Omental fat pad (tissue), 4 donors: ENCODE measurements at places on chromosomes 7 and 10. TPM values are rescaled to one million over a fixed set of nuclear protein-coding genes. Genes with fewer than 3 reads are reported as not detected.

IGF2BP3 gene
- 2.3 TPM for total RNA-seq

ETV1 gene
- 1.3 TPM for total RNA-seq

PTER gene
- 19.5 TPM for total RNA-seq

SCD gene
- 568 TPM for total RNA-seq

ITIH5 gene
- 55.7 TPM for total RNA-seq
